Dorsolateral prefrontal cortex (tissue), 122 donors: ENCODE measurements at places on chromosomes 1 and 21.

- DNase-seq: no peak
Measured at GRCh38 chr1:108653431-108654105, 7.3 kb downstream of the HENMT1 start.

GRCh38 chr1:212946872-212947271 lies 3.5 kb upstream of the VASH2 start:
- no peak for DNase-seq

- no peak for DNase-seq
Measured at GRCh38 chr21:34528131-34528561, 16.1 kb upstream of the KCNE1 start.

DNA sequence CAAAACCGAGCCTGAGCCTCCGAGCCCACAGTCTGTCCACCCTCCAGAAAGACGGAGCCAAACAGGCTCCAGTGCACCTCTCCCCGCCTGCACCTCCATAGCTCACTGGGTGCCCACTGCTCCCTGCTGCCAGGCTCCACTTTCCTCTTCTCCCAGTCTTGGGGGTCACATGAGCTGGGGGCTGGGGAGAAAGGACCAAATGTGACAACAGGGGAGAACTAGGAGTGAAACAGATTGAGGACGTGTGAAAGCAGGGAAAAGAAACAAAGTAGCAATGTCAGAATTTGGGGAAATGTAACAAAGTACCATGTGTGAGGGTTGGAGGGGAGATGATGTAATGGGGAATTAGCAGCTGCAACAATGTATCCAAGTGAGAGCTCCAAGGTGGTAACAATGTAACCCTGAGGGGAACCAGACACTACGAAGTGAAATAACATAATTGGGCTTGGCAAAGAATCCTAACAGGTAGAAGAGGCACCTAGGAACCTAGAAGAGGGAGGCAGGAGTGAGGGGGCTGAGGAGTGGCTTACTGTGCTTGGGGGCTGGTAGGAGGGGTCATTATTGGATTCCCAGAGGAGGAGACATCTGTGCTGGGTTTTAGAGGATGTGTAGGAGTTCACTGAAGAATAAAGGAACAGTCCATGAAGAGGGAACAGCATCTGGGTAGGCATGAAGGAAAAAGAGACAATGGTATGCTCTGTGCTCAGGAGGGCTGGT lies 12.5 kb downstream of the SDC3 start:
- DNase-seq: no peak

- no peak for DNase-seq
Measured at GRCh38 chr1:21184276-21184675, 7.6 kb upstream of the EIF4G3 start.

- no peak for DNase-seq
Measured at GRCh38 chr1:53508056-53508990, 49.1 kb downstream of the DMRTB1 start.

DNA sequence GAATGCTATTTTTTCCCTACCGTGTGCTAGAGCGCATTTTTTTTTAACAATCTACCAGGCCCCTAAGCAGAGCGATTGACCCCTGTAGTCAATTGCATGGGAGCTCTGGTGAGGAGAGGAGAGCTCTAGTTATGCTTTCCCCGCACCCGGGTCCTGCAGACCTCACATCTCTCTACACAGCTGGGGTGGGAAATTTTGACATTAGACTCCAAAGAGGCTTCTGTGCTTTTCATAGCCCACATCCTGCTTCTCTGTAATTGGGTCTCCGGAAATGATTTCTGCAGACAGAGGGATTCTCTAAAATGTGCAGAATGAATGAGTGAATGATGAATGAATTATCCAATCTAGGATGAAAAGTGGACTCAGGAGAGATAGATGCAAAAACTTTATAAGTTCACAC lies 41.5 kb upstream of the DUSP10 start:
- DNase-seq: no peak
